ENCODE measurements at places on chromosomes 2 and 18.

- DNase-seq = no peak
These were observed 61.1 kb downstream of the MEIS1 start for GRCh38 chr2:66495788-66496640.

DNA sequence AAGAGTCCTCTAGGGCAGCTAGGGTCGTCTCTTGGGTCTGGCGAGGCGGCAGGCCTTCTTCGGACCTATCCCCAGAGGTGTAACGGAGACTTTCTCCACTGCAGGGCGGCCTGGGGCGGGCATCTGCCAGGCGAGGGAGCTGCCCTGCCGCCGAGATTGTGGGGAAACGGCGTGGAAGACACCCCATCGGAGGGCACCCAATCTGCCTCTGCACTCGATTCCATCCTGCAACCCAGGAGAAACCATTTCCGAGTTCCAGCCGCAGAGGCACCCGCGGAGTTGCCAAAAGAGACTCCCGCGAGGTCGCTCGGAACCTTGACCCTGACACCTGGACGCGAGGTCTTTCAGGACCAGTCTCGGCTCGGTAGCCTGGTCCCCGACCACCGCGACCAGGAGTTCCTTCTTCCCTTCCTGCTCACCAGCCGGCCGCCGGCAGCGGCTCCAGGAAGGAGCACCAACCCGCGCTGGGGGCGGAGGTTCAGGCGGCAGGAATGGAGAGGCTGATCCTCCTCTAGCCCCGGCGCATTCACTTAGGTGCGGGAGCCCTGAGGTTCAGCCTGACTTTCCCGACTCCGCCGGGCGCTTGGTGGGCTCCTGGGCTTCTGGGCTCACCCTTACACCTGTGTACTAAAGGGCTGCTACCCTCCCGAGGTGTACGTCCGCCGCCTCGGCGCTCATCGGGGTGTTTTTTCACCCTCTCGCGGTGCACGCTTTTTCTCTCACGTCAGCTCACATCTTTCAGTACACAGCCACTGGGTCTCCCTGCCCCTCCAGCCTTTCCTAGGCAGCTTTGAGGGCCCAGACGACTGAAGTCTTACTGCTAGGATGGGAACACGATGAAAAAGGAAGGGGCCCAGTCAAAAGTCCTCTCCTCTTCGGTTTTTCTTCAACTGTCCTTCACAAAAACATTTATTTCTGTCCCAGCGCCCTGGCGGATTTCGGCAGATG lies 8.1 kb downstream of the SIX2 start:
- no peak for DNase-seq

DNA sequence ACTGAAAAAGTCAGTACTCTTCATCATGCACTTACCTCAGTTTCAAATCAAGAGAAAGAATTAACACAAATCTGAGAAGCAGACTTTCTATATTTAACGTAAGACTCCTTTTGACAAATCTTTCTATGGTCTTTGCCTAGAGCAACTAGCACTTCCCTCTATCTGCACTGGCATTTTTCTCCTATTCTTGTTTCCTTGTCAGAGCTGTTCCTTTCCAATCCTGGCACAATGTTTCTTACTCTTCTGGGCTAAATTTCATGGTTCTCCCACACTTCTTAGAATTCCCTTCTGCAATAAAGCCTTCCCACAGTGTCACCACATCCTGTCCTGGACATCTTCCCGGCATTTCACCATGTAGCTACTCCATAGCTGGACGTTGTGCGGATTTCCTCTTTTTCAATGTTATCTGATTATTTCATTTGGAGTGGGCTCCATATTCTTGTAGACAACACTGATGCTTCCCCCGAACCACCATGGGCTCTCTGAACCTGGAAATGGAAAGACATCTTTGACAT lies 144.7 kb upstream of the CTNNA2 start:
- no peak for DNase-seq

DNA sequence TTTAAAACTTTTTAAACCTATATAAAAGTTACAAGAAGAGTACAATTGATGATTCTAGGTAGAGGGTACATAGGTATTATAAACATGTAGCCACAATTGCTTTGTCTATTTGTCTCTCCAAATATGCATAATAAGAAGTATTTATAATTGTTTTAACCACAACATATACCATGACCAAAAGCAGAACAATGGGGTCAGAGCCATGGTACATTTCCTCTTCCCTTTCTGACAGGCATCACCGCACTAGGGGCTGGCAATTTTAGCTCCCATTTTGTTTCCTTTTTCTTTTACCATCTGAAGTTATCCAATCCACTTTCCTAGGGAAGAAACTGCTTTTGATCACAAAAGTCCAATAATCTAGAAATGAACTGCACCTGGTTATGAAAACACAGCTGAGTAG lies 49.3 kb downstream of the TMX3 start:
- DNase-seq = no peak

GRCh38 chr18:56238576-56238975 lies 399.8 kb downstream of the TXNL1 start:
- no peak for DNase-seq

Data from stimulated activated CD4-positive, alpha-beta T cell treated with anti-CD3 and anti-CD28 coated beads, TNF-alpha, amount 100 ng/mL, for 1 hour (primary cell).